ENCODE measurements at places on chromosomes 7 and 10. TPM values are rescaled to one million over a fixed set of nuclear protein-coding genes. Genes with fewer than 3 reads are reported as not detected.

Gene CDK1
- 1.9 TPM for total RNA-seq

Gene HSPA12A
- total RNA-seq: 0.43 TPM

Gene HTR5A
- not detected for total RNA-seq

Gene CYREN
- 26.1 TPM for total RNA-seq

Gene NODAL
- total RNA-seq: not detected

Gene OIT3
- not detected for total RNA-seq

- no peak overlapping the region for H3K4me3 ChIP-seq
- no peak overlapping the region for H3K27ac ChIP-seq
- DNase-seq: no peak
- H3K4me1 ChIP-seq: peaks cover 51% of the 10 kb centered on the region
These were observed 92.2 kb downstream of the PRKCQ start for GRCh38 chr10:6487920-6488319.

- no peaks in the 10 kb centered on the region for H3K36me3 ChIP-seq
- no peak for DNase-seq
- H3K27me3 ChIP-seq: no peaks in the 10 kb centered on the region
- no peak overlapping the region for H3K27ac ChIP-seq
- H3K4me1 ChIP-seq: no peaks in the 10 kb centered on the region
These were observed 717.4 kb downstream of the PARD3 start for GRCh38 chr10:34097682-34098081.

- H3K4me1 ChIP-seq: no peaks in the 10 kb centered on the region
- DNase-seq: no peak
These were observed 12.8 kb downstream of the HECTD2 start for GRCh38 chr10:91422915-91423314.

GRCh38 chr7:33905389-33906032 is at the start of gene BMPER:
BMPER (plus strand) TSS chr7:33905539; CDS start chr7:33905614, 75 bp downstream.
- H3K36me3 ChIP-seq: no peaks in the 10 kb centered on the region
- peaks cover 12% of the 10 kb centered on the region for H3K4me1 ChIP-seq
- no peak for DNase-seq
- H3K27ac ChIP-seq: no peak within 1 kb of the TSS

DNA sequence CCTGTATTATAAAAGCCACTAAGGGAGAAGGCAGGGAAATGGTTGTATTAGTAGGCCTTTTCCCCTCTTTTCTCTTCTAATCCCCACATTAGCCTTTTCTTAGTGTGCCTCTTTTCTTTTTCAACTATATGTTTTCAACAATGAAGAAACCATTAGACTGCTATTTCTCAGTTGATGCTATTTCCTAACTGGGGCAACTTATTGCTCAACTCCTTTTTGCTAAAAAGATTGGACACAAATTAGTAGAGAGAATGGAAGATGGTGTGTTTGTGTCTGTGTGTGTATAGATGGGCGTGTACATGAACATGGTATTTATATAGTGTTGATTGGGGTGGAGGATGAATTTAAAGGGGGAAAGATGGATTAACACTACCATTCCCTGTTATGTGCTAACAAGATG is 28.4 kb downstream of the TBC1D12 start:
- DNase-seq: no peak
- no peaks in the 10 kb centered on the region for H3K36me3 ChIP-seq
- H3K27me3 ChIP-seq: no peaks in the 10 kb centered on the region
- H3K27ac ChIP-seq: no peak overlapping the region
- no peak overlapping the region for H3K4me3 ChIP-seq
- H3K4me1 ChIP-seq: no peaks in the 10 kb centered on the region

DNA sequence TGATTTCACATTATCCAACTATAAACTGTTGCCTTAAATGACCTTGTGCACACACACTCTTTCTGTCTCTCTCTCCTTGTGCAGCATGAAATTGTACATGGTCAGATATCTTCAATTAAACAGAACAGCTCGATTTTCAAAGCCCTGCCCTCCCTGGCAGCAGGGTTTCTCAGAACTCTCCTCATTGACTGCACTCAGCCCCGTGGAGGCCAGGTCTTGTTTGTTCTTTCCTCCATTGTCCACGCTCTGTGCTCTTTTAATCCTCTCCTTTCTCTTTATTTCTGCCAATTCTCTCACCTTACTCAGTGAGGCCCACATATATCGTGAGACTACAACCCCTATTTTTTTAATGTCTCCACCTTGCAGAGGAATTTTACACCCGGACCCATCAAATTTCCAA is 175.9 kb upstream of the STK17A start:
- H3K27me3 ChIP-seq: no peaks in the 10 kb centered on the region
- no peaks in the 10 kb centered on the region for H3K36me3 ChIP-seq
- H3K4me3 ChIP-seq: no peak overlapping the region
- DNase-seq: no peak
- no peak overlapping the region for H3K27ac ChIP-seq

DNA sequence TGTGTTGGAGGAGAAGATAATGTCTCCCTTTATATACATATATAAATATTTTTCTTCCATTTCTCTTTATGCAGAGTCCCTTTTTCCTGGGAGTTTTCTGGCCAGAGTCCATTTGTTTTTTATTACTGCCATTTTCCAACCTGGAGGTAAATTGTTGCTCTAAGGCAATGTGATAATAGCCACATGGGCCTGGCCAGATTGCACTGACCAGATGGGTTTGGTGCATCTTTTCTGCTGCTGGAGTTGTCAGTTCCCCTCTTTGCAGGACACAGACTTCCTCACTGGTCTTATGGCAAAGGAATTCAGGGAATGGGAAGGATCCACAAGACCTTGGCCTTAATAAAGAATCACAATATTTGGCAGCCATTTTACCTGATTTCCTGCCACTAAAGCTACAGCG is 254.9 kb downstream of the SORCS3 start:
- no peak overlapping the region for H3K4me3 ChIP-seq
- no peak for DNase-seq
- no peak overlapping the region for H3K27ac ChIP-seq
- H3K4me1 ChIP-seq: no peaks in the 10 kb centered on the region
- H3K27me3 ChIP-seq: no peaks in the 10 kb centered on the region

GRCh38 chr7:11294218-11294617 is 320.5 kb downstream of the PHF14 start:
- H3K27me3 ChIP-seq: no peaks in the 10 kb centered on the region
- no peak for DNase-seq
- H3K27ac ChIP-seq: no peak overlapping the region
- H3K36me3 ChIP-seq: no peaks in the 10 kb centered on the region
- H3K4me3 ChIP-seq: no peak overlapping the region
- H3K4me1 ChIP-seq: no peaks in the 10 kb centered on the region

All from natural killer cell (primary cell).